ENCODE measurements at places on chromosomes 3 and 15. TPM values are rescaled to one million over a fixed set of nuclear protein-coding genes. Genes with fewer than 3 reads are reported as not detected.

GATA2 gene
- 1.1 TPM for total RNA-seq

ZNF385D gene
- total RNA-seq: 1.7 TPM

DNA sequence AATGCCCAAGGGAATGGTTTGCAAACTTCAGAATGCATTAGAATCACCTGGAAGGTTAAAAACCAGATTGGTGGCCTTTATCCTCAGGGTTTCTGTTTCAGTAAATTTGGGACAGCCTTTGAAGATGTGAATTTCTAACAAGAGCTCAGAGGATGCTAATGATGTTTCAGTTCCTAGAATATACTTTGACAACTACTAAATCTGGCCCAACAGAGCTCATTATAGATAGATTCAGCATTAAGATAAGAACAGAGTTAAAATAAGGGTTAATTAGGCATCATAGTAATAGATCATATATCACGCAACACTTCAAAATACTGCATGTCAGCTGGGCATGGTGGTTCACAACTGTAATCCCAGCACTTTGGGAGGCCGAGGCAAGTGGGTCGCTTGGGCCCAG lies 9.3 kb upstream of the KPNA4 start:
- ATAC-seq: no peak

- ATAC-seq: no peak
These were observed 195.6 kb upstream of the CFAP20DC start for GRCh38 chr3:59245300-59245858.

DNA sequence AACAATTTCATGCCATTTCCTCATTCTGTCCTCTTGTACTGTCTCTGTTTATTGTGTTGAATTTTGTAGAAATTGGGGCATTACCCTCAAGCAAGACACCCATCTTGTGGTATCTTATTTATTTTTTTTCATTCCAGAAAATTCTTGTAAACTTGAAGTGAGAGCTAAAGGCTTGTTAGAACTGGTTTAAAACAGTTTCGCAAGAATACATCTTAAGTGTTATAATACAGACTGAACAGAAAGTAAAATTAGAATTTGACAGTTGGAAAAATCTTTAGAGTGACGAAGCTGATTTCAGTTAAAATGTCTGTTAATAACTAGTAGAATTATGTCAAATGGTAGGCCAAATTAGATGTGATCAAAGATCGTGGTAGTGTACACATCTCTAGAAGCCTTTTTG lies 26.9 kb downstream of the RNF13 start:
- peak; percentile 33 for ATAC-seq

- ATAC-seq: no peak
These were observed 387.6 kb upstream of the CBLB start for GRCh38 chr3:106256249-106256957.

DNA sequence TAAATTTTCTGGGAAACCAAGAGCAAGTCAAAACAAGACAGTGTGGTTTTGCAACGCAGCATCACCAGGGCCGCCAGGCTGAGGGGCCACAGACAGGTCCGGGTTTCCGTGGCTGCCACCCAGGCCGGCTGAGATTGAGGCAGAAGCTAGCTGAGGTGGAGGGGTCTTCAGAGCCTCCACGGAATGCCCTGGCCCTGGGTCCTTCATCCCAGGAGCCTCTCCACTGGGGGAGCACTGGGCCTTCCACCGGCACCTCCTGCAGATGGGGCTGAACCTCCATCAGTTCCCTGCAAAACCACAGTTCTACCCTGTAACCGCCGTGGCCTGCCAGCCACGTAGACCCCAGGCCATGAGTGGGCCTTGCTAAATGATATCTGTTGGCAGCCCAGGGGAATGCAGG lies 152.7 kb downstream of the CHSY1 start:
- ATAC-seq: peak; percentile 20

DNA sequence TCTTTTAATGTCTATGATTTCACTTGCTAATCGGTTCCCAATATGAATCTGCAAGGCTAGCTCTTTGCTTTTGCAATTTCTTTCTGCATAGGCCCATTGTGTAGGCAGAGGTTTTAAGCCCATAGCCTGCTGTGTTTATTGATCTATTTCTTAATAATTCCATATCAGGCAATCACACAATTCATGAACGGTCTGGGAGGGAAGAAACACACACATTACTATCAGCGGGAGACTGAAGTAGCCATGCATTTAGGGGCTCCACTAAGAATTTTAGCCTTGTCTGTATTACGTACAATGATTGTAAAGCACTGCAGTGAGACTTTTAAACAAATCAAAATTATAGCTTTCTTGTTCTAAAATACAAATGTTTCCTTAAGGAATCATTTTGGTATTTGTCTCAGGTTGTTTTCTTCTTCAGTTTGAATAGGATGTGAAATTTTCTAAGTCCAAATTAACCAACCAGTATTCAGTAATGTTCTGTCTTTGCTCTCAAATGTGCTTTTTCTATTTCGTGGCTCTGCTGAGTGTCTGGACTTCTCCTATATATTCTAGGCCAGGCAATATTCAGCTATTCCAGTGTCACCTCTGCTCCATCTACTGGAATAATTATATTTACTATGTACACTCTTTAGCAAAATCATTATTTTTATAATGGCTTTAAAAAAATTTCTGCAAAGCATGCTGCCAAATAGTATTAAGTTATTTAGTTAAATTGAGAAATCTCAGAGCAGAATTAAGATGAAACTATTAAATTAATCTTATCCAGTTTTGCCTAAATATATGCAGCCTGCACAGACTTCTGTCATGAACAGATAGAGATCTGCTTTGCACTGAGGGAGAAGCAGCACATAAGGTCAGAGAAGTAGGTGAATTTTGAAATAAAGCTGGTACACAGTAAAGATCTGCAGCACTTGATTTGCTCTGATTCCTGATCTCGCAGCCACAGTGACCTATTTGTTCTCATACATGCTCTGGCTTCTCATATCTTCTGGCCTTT lies 103.0 kb upstream of the NAALADL2 start:
- ATAC-seq: no peak

GRCh38 chr15:74040109-74040850 lies 42.1 kb downstream of the GOLGA6A start:
- no peak for ATAC-seq

DNA sequence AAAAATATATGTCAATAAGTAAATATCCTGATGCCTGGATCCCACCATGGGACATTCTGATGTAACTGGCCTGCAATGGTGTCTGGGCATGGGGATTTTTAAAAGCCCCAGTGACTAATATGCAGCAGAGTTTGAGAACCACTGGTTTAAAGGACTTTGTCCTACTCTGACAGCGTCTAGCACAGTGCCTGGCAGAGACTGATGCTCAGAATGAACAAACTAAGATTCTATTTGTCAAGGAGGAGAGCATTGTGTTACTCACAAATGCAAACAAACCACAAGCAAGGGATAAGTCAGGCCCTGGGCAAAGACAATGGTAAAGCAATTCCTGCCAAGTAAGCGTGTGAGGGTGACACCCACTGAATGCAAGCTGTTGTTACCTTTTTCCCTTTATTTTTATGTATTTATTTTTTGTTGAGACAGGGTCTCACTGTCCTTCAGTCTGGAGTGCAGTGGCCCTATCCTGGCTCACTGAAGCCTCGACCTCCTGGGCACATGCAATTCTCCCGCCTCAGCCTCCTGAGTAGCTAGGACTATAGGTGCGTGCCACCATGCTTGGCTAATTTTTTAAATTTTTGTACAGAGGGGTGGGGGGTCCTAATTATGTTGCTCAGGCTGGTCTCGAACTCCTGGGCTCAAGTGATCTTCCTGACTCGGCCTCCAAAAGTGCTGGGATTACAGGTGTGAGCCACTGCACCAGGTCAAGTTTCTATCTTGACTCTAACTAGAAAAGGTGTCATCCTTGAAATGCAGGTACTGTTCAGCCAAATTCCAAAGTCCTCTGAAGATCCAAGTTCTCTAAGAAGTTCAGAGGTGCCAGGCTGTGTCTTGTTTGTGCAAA lies 909 bp upstream of the GPD1L start:
- ATAC-seq: peak; percentile 81

DNA sequence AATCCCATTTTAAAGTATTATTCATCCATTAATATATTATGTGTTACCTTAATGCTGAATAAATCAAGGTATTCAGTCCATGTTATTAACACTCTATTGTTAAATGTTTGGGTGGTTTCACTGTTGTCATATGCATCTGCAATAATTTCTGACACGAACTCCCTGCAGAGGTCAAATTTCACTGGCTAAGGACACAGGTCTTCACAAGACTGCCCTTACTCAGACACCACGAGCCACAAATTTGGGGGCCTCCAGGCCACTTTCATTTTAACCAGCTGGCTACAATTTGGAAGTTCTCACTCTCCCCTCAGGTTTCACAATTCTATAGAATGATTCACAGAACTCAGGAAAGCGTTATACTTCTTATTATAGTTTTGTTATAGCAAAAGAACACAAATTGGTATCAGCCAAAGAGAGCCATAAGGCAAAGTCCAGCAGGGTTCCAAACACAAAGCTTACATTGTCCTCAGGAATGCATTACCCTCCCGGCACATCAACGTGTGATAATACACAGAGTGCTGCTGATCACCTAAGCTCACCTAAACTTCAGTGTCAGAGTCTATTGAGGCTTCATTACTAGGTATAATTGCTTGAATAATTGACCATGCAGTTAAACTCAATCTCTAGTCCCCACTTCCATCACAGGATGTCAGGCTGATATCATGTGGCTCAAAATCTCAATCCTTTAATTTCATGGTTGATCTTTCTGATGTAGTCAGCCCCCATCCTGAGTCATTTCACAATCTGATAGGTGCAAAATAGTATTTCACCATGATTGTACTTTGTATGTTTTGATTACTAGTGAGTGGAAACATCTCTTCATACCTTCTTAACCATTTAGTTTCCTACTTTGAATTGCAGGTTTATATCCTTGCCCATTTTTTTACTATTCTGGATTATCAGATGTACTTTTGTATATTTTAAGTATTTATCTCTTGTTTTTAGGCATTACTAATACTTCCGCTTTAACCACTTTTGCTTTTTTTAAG lies 441.4 kb upstream of the AGTR1 start:
- no peak for ATAC-seq

Measured in esophagus mucosa (tissue), 1 donor.